ENCODE measurements at places on chromosomes 2 and 18.

DNA sequence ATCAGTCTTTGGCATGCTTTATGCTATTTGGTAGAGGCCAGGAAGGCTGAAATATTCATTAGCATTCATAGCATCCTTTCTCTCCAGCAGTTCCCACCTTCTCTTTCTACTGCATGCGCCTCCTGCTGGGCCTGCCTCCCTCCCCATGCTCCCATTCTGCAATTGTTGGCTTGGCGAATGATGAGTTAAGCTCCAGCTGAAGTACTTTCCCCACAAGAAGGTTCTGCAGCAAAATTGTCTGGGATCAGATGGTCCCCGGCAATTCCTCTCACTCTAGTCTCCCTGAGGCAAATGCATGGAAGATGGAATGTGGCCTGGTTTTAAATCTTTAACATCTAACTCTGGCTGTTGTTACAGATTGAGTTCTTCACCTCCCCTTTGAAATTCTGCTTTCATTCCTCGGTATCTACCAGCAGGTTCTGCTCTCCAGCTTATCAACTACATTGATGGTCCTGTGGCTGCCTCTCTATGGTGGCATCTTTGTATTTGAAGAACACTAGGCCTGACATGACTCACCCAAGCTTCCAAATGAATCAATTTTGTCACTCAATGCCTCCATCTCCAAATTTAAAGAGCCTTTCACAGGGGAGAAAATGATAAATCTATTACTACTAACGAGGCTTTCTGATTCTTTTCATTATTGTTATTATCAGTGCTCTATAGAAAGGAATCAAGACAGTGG is 55.9 kb downstream of the KCTD18 start:
- no peak for DNase-seq

DNA sequence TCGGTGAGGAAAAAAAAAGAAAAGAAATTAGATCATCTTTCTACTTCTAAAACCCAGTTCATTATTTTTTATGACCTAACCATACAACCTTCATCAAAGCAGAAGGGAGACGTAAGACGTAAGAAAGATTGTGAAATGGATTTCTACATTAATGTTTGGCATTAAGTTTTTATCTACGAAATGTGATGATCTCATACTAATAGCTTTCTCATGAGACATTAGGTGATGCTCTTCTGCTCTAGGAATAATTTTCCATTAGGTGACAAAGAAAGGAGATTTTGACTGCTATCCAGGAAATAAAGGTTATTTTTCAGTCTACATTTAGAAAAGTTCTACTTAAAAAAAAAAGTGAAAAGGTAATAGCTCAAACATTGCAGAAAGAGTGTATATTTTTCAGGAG is 748.6 kb downstream of the ERBB4 start:
- DNase-seq, result no peak

- peak; percentile 73 for DNase-seq
Measured at GRCh38 chr2:157696036-157696435, 67.4 kb upstream of the ACVR1C start.

GRCh38 chr2:36567711-36568408 is 30.1 kb downstream of the FEZ2 start:
- no peak for DNase-seq

DNA sequence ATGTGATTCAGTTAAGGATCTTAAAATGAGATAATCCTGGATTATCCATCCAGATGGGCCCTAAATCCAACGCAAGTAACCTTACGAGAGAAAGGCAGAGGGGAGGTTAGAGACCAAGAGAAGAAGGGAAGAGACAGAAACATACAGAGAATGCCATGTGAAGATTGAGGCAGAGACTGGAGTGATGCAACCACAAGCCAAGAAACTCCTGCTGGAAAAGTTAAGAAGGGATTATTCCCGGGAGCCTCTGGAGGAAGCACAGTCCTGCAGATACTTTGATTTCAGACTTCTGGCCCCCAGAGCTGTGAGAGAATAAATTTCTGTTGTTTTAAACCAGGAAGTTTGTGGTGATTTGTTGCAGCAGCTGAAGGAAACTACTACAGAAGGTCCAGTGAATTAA is 992.7 kb downstream of the BCL11A start:
- DNase-seq, result no peak

DNA sequence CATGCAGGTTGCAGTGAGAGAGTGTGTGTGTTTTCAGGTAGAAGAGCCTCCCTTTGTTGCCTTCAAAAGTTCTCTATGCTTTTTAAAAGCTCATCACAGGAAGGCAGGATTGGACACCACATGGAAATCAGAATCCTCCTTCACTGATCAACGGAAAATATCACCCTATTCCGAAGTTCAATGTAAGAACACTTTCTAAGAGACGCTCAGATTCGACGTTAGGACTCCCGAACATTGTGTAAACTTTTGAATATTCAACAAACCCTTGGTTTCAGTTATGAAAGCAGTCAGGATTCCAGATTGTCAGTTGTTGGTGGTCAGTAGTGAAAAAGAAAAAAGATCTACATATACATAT is 561.4 kb upstream of the ID2 start:
- DNase-seq, result no peak

DNA sequence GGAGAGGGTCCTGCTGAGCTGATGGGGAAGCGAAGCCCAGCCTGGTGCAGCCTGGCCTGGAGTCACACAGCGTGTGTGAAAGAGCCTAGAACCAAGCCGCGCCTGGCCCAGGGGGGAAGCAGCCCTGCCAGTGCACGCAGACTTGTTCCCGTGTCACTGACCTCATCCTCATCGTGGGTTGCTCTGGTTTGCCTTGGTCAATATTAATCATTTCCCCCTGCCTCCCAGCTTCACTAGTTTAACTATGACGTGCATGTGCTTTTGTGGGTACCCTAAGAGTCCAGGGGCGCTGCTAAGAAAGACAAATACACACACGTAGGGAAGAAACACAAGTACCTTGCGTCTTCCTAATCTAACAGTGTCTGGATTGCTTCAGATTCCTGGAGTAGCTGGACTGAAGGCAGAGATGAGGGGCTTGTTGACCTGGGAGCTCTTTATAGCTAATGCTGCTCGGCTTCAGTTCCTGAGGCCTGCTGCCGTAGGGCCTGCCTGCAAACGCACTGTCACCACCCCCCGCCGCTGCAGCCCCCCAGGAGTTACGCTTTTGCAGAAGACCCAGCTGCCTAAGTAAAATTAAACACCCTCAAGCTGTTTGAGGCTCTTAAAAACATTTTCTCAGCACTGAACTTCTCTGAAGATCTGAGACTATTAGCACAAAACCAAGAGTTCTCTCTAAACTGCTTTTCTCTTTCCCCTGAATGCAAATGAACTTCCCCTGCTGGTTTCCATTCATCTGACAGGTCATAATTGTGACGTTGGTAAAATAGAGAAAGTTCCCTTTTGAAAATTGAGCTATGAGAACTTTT is 159.2 kb downstream of the FAM210A start:
- no peak for DNase-seq

GRCh38 chr2:11406267-11406957 is 59.5 kb downstream of the E2F6 start:
- DNase-seq, result peak; percentile 94

GRCh38 chr18:31680433-31680811 is 4.0 kb downstream of the B4GALT6 start:
- no peak for DNase-seq

GRCh38 chr2:74206180-74206688 is 7.8 kb downstream of the MTHFD2 start:
- DNase-seq, result peak; percentile 25

DNA sequence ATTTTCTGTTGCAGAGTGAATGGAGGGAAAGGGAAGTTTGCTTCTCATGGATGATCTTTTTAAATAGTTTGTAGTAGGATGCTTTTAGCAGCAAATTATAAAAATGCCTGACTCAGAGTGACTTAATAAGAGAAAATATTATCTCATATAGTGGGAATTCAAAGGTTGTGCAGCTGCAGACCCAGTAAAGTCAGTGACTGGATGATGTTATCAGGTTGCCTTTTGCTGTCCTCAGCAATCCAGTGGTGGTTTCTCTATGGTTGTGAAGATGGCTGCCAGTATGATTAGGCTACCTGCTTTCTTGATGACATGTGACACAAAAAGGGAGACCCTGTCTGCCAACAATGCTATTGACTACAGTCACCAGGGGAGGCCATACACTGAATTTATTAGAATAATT is 184.8 kb downstream of the DIS3L2 start:
- peak; percentile 15 for DNase-seq

- no peak for DNase-seq
Measured at GRCh38 chr2:231671270-231672050, 36.9 kb upstream of the PTMA start.

- peak; percentile 70 for DNase-seq
Measured at GRCh38 chr18:3869848-3870247, 419.9 kb downstream of the TGIF1 start.

- no peak for DNase-seq
Measured at GRCh38 chr18:44862112-44862511, 181.4 kb downstream of the SETBP1 start.

GRCh38 chr2:20224716-20225293 is at the start of gene SDC1:
TSS of gene SDC1 (minus strand) at chr2:20225130. CDS start at chr2:20224867, 263 bp downstream.
- peak; percentile 50 for DNase-seq

Data from fibroblast of skin of scalp (primary cell).